ENCODE measurements at places on chromosomes 12 and 14.

- DNase-seq, result no peak
These were observed 13.8 kb downstream of the ZNF839 start for GRCh38 chr14:102333390-102333789.

GRCh38 chr12:116615141-116615861, 56.1 kb downstream of the MAP1LC3B2 start:
- DNase-seq, result no peak

DNA sequence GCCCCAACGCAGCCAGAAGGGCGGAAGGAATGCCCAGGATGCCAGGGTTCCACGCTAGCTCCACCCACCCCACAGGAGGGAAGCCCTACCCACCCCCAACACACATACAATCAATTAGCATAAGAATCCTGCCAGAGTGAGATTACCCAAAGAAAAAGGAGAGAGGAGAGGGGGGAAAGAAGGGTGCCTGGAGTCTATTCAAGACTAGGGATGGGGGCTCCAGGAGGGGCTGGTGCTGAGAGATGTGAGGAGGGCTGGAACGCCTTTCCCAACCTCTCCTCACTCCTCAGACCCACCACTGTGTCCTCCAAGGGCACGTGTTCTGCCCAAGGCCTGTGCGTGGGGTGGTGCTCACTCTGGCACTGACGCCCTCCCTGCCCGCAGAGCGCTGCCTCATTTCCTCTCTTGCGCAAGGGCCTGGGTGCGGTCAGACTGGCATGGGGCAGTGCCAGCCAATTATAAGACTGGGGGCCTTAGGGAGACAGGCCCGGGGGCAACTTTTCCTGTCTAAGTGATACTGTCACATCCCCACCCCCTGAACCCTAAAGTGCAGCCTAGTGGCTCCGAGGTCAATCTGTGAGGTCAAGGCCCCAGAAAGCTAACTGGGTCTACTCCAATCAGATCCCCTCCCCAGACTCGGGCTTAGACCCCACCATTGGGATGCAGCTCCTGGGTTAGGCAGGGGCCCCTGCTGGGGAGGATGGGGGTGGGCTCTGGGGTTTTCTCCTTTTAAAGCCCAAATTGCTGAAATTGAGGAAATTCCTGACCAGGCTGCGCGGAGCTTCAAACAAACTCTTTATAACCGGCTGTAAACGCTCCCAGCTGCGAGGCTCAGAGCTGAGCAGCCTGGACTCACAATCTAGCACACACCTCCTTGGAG, 10.2 kb upstream of the ITGB7 start:
- no peak for DNase-seq

- no peak for DNase-seq
These were observed 108.8 kb downstream of the CNTN1 start for GRCh38 chr12:40801082-40801481.

GRCh38 chr12:56831936-56832335, 68.8 kb downstream of the HSD17B6 start:
- DNase-seq, result no peak

DNA sequence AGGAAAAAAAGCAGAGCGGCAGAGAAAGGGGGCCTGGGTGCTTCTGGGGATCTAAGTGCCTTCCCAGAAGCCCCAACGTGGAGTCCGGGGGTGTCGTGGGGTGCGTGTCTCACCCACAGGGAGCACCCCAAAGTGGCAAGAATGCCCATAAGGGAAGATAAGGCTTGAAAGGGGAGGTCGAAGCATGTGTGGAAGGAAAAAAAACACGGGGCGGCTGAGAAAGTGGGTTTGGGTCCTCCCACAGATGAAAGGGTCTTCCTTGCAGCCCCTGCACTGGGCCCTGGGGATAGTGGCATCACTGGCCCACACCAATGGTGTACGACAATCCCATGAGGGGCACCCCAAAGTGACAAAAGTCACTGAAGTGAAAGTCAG, 275.5 kb downstream of the ALG10 start:
- DNase-seq, result no peak

DNA sequence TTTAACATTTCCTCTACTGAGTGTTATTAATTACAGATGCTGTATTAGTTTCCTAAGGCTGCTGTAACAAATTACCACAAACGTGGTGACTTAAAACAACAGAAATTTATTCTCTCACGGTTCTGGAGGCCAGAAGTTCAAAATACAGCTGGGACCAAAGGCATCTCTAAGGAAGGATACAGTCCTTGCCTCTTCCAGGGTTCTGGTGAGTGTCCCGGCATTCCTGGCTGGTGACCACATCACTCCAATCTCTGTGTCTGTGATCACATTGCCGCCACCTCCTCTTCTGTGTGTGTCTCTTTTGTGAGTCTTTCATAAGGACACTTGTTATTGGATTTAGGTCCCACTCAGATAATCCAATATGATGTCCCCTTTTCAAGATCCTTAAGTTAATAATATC, 85.1 kb upstream of the CCDC198 start:
- DNase-seq, result no peak

- peak; percentile 65 for DNase-seq
These were observed 26.8 kb upstream of the PEX5 start for GRCh38 chr12:7162691-7163114.

DNA sequence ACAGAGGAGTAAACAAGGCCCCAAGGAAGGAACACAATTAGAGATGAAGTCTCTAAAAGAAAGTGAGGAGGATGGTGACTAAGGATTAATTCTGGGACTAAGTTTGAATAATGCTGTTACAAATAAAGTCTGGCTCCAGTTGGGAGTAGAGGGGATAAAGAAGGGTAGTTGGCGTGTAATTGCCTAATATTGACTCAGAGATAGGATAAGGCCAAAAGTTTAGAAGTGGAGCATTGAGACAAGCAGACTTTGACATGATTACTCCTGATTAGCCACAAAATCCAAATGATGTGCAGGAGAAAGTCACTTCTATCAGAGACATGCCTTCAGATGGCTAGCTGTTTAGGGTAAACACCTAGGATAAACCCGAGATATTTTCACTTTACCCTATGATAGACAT, 108.4 kb downstream of the PLCZ1 start:
- no peak for DNase-seq

- DNase-seq, result no peak
These were observed 168.4 kb upstream of the EGLN3 start for GRCh38 chr14:34119107-34119858.

GRCh38 chr14:42980419-42980818, 1373.7 kb downstream of the LRFN5 start:
- DNase-seq, result no peak

GRCh38 chr14:73457041-73457923, 1.1 kb downstream of the NUMB start:
- DNase-seq, result no peak

- DNase-seq, result no peak
These were observed 51.6 kb downstream of the RESF1 start for GRCh38 chr12:32010631-32011336.

DNA sequence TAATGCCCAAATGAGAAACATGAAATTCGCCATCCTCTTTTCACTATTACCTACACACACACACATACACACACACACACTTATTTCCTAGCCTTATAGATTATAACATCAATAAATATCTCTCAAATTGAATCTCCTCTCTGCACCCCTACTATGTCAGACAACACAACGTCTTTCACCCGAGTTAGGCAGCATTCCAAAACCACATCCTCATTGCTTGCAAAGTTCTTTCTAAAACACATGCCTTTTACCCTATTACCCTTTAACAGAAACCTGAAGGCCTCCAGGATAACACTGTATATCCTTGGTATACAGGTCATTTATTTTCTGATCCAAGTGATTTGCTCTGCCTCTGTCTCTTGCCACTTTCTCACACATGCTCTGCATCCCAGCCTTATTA, 56.3 kb downstream of the KCNH5 start:
- DNase-seq, result no peak

DNA sequence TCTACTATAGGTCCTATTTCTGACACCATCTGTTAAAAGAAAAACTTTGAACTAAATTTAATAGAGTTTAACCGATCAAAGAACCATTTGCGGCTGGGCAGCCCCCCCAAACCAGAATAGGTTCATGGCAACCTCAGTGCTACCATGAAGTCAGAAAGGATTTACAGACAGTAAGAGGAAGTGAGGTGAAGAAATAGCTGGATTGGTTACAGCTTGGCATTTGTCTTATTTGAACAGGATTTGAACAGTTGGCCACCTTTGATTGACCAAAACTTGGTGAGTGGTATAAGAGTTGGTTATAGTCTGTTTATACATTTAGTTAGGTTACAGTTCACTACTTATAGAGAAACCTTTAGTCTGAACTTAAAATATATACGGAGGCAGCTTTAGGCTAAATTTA, 88.9 kb downstream of the TXNDC16 start:
- DNase-seq, result no peak

DNA sequence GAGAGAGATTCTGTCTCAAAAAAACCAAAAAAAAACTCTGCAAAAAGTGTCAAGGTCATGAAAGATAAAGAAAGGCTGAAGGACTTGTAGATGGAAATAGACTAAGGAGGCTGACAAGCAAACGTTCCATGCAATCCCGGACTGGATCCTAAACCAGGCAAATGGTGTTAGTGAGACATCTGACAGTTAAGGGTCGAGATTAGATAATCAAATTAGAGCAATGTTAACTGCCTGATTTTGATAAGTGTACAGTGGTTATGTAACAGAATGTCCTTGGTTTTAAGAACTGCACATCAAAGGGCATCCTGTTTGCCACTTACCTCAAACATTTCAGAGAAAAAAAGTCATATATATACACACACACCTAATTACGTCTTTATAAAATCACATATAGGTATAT, 3.5 kb upstream of the RAN start:
- DNase-seq, result no peak

DNA sequence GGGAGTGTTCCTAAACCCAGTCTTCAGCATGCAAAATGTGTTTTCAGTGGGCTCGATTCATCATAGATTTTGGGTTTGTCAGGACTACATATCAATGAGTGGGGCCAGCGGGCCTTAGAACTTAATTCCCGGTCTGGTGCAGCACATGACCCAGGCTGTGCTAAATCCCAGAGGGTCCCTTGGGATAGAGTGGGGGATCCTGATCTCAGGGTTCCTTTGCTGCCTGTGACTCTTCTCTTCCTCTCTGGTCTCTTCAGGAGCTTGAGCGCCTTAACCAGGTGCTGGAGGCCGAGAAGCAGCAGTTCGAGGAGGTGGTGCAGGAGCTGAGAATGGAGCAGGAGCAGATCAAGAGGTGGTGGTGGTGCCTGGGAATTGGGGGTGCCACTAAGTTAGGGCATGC, 37.5 kb downstream of the PLEKHD1 start:
- no peak for DNase-seq

GRCh38 chr12:68772714-68773113, 26.7 kb downstream of the SLC35E3 start:
- no peak for DNase-seq

DNA sequence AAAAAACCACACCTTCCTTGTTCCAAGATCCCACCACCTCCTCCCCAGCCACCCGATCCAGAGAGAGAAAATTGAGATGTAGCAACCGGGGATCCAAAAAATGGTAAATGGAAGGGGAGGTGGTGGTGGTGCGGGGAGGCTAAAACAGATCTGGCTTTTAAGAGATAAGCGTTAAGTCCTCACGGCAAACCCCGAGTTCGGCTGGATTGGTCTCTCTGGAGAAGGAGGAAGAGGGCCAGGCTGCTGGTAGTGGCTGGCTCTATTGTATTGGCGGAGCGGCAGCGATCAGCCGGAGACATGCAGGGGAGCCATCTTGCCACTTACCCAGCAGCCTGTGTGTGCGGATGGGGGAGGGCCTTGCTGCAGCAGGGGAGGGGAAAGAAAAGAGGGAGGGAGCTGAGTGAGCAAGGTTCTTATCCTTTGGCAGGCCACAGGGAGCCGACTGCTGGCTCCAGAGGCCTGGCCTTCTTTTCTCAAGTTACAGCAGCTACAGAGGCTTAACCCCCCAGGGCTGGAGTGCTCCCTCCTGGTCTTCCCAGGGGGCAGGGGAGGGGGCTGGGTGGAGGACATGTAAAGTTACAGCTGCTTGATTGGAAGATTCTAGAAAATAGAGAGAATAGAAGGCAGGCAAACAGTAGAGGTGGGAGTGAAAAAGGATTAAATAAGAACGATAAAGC, 14.1 kb upstream of the CDH24 start:
- no peak for DNase-seq

DNA sequence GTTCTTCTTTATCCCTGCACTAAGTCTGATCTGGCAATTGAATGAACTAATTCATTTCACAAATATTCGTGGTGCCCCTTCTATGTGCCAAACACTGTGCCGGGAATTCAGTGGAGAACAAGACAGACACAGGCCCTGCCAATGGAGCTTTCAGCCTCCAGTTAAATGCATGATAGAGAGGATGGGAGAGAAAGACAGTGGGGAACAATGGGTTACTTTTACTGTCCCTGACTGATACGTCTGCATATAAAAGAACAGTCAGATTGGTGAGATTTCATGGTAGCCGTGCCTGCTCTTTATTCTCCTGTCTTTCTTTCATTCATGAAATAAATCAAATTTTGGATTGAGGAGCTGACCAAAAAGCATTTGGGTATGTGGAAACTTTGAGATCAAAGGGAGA, 78.5 kb downstream of the TMEM117 start:
- DNase-seq, result no peak

GRCh38 chr14:68658943-68659931, 133.6 kb downstream of the ZFP36L1 start:
- no peak for DNase-seq

GRCh38 chr14:51545396-51545795, 106.3 kb upstream of the FRMD6 start:
- DNase-seq, result no peak

- DNase-seq, result peak; percentile 75
These were observed 27.6 kb upstream of the TRAF3 start for GRCh38 chr14:102749393-102750305.

DNA sequence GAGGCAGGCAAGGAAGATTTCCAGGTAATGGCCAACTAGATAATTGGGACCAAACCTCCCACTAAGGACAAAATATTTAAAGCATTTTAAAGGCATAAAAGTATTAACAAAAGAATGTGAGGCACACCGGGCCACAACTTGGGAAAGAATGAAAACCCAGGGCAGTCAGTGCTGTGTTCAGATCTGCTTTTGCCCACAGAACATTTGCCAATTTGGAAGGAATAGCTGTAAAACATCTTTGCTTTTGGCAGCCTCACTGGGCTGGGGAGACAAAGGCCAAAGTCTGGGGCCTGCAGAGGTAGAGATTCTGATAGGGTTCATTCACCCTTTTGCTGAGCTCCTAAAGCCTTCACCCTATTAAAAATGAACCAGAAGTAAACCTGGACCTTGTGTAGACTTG, 82.3 kb downstream of the SYNE3 start:
- DNase-seq, result no peak
